ENCODE measurements at places on chromosomes 4 and X. TPM values are rescaled to one million over a fixed set of nuclear protein-coding genes. Genes with fewer than 3 reads are reported as not detected.

The IQCM gene
- polyA plus RNA-seq: not detected

The UBA1 gene
- 155 TPM for polyA plus RNA-seq

The DAPP1 gene
- 0.34 TPM for polyA plus RNA-seq

The KLHL13 gene
- 13.8 TPM for polyA plus RNA-seq

- DNase-seq: no peak
Observed at GRCh38 chr4:27474691-27475090, 614.0 kb downstream of the STIM2 start.

GRCh38 chrX:39766085-39766726 is 331.6 kb downstream of the BCOR start:
- DNase-seq: no peak

- DNase-seq: no peak
Observed at GRCh38 chr4:36385951-36386571, 104.6 kb downstream of the DTHD1 start.

DNA sequence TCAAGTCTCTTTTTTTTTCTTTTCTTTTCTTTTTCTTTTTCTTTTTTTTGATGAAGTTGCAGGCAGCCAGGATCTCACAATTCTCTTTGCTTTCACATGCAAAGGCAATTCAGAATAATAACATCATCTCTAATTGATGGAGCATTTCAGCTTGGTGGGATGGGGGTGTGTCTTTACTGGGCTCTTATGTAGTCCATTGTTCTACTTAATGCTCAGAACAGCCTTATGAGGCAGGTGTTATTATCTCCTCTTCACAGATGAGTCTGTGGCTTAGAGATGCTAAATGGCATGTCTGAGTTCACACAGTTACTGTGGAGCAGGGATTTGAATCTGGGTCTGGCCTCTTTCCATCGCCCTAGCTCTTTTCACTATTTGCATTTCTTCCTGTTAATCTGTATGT is 70.2 kb downstream of the TRPC5 start:
- DNase-seq: no peak

- DNase-seq: no peak
Observed at GRCh38 chr4:10019521-10020051, 1.7 kb downstream of the SLC2A9 start.

DNA sequence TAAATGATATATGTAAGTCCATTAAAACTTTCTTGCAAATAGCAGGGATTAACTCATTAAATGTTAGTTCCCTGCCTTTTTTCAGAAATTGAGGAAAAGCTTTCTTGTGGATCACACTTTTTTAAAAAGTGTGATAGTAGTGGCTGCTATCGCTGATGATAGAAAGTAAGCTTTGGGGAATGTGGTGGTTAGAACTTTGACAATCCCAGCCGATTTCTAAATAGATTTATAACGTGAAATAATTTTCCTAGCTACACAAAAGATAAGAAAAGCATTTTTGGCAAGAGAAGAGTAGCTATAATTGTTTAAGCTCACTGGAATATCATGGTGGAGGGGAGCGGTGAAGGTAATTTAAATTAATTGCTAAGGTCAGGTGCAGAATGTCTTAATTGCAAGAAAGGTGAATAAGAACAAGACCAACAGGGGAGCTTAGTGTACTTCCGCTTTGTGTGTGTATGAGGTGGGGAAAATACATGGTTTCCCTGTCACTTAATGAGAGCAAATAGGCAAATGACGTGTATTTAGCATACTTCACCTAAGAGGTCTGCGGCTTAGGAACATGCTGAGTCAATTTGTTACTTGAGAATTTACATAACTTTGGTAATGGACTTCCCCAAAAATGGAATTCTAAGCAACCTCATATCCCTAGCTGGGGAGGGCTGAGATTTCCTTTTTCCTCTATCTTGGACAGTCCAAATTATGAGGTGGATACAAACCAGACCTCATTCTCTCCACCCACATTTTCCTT is 11.7 kb upstream of the IL21 start:
- DNase-seq: no peak

- DNase-seq: no peak
Observed at GRCh38 chrX:119783026-119783425, 8.4 kb downstream of the RPL39 start.

- DNase-seq: no peak
Observed at GRCh38 chrX:5748586-5749150, 480.0 kb downstream of the NLGN4X start.

GRCh38 chr4:66814277-66814676 is 731.0 kb downstream of the CENPC start:
- no peak for DNase-seq

DNA sequence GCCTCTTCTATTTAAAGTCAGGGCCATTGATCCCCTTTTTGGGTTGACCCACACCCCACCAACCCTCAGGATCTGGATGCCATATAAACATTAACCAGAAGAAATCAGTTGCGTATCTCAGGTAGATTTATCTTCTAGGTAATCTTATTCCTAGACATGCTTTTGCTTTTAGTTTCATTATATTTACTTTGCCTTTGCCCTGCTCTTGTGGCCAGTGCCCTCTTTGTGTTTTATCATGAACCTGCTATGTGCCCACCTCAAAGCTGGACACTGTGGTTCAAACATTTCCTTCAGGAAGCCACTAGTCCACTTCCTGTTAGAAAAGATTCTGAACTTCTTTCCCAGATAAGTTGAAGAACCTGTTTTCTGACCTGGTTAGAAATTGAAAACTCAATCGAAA is 117.4 kb upstream of the EDNRA start:
- no peak for DNase-seq

DNA sequence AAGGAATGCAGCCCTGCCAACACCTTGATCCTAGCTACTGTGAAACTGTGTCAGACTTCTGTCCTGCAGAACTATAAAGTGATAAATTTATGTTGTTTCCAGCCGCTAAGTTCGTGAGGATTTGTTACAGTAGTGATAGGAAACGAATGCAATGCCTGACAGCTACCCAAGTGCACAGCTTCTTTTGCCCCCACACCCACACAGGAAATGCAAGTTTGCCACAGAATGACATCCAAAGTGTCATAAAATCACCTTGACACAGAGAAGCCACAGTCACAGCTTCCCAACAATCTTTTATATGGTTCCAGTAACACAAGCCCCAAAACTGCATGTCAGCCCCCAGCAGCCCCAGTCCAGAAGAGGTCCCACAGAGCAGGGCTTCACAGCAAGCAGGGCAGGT is 216.9 kb upstream of the S100G start:
- no peak for DNase-seq

DNA sequence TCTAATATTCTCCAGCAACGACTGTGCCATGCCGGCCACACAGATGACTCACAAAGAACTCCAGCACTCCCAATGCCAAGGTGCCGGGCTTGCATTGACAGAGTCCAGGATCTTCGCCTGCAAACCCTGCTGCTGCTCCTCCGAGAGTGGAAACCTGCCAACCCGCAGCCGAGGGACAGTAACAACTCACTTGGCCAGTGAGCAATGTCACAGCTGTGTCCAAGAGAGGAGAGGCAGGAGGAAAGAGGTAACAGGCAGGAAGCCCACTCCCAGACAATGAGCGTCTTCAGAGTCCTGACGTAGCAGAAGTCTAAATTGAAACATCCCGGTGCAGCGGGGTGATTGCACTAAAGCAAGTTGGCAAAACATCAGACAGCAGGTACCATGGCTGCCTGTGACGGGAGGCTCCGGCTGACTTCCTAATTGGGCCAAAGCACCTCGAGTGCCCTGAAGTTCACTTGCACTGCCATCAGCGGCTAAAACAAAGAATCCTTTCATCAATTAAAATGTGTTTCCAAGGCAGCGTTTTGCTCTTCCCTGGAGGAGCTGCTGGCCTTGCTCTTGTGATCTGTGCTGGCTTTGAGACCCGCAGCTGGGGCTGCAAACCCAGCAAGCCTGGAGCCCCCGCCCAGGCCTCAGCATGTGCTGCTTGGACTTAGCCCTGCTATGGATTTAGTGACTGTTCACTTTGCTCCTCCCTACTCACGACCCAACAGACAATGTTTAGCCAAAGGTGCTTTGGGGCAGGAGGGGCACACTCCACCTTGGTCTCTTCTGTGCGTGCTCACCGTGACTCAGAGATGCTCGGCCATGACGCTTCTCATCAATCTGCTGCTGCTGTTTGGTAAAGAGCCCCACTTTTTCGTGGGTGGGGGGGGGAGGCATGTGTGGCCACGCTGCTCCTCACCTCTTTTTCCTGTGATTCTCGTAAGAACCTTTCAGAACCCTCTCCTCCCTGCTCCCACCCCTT is 36.5 kb downstream of the DCTD start:
- peak; percentile 40 for DNase-seq

DNA sequence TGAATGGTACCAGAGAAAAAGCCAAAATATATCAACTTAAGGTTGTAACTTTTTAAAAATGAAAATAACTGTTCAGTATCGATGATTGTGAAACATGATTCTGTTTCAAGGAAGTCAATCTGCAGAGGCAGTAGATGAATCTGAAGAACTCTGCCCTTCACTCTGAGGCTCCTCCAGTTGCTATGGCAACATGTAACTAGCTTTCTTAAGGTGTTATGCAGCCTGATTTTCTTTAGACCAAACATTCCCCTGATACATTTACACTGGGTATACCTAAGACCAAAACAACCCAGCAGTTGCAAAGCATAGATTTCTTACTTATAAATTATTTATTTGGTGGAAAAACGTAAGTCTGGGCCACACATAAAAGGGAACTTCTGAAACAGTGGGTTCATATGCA is 133.6 kb upstream of the RASGEF1B start:
- DNase-seq: no peak

DNA sequence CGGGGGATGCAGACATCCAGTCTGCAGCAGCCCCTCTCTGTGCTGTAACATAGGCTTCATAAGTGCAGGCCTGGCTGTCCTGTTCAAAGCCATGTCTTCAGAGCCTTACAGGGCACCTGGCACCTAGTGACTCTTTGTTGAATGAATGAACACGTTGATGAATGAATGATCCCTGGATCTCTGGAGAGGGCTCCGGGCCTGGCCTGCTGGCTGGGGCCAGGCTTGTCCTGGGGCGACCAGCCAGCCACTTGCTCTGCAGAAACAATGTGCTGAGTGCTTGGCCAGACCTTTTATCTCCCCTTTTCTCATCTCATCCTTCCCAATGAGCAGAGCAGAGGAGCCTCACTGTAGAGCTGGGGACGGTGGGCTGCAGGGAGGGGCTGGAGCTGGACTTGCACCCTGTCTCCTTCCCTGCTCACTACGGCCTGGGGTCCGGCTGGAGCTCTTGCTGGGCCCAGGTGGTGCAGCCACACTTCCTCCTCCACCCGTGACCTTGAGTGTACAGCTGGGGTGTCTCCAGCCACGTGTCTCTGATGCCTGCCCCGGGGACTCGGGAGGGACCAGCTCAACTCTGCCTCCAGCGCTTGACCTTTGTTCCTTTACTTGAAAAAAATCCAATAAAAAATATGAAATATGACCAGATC is 77.9 kb downstream of the PSAPL1 start:
- no peak for DNase-seq

GRCh38 chr4:111512081-111512783 is 633.0 kb upstream of the FAM241A start:
- DNase-seq: no peak
